ENCODE measurements at places on chromosomes 7 and 10.

DNA sequence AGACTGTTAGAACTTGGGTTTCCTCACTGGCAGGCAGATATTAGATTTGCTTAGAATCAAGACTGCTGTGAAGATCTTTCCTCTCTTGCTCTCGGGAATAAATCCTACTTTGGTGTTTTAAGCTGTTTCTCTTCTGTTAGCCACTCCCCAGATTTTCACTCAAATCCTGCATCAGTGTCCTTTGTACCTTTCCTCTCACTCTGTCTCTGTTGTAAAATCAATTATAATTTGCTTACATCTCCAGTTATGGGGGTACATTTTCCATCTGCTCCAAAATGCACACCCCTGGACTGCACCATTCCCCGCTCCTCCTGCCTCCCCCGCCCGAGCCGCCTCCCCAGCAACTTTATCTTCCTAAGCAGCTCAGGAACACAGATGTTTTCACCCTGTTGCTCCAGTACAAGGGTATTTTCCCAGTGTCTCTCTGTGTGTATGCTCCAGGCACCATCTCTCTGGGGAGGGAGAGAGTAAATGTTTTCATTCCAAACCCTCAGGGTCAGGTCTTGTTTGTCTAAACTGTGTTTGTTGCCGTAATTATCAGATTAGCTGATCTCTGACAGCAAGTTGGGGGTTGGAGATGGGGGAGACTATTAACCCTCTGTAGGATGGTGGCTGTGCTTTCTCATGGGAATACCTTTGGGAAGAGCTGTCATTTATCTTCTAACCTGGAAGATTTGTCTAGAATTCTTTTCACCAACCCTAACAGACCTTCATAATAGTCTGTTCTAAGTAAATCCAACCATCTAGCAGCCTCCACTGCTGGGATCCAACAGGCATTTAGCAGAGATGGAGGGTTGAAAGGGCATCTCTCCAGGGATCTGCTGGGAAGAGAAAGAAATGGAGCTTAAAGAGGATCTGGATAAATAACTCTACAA, 20.4 kb upstream of the GOT1 start:
- no peak for DNase-seq

DNA sequence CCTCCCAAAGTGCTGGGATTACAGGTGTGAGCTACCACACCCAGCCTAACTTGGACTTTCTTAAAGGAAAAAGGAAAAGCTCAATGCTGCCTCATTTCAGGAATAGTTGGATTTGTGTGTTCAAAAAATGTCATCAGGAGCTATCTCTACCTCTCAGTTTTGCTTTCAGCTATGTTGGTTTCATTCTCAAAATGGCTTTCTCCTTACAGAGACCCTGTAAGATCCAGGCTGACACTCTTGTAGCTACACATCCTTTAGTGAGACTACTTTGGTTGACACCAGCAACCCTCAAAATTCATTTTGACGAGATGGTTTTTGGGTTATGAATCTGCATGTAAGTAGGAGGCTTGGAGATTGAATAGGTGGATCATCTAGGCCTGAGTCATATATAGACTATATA, 269.7 kb upstream of the SORCS1 start:
- DNase-seq, result no peak

DNA sequence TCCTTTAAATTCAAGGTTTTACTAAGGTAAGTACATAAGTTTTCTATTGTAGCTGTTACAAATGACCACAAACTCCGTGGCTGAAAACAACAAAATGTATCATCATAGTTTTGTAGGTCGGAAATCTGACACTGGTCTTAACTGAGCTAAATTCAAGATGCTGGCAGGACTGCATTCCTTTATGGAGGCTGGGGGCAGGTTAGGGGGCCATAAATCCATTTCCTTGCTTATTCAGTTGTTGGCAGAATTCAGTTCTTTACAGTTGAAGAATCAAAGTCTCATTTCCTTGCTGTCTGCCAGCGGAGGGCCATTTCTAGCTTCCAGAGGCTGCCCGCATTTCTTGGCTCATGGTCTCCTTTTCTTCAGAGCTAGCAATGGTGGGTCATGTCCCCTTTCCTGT, 11.2 kb upstream of the PRR15 start:
- DNase-seq, result no peak

DNA sequence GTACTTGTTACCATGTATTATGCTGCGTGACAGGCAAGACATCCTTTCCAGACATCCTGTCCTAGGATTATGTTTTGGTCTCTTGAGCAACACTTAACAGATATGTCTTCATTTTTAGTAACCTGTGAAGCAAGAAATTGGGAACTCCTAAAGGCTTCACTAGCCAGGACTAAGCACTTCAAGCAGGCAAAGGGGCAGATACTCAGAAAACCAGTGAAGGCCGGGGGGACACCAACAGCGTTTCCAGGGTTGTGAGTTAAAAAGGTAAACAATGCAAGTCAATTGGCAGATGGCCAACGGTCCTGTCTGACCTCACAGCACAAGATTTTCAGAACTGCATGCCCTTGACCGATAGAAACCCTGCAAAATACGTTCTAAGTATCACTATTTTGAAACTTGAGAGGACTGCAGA, 77.6 kb upstream of the SFMBT2 start:
- DNase-seq, result peak; percentile 63

DNA sequence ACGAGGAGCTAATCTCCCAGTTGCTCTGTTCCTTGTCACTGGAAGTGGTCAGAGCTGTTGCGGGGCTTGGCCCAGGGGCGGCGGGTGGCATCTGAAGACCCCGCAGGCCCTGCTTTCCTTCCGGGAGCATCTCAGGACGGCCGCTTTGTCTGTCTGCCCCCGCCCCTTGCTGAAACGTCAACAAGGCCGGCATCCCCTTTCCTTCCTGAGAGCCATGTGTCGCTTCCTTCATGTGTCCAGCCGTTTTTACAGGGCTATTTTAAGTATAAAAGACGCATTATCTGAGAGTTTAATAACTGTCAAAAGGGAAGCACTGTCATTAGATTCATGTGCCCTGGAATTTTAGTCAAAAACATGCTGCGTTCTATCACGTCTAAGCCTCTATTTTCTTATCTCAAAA, 110.4 kb downstream of the CUX1 start:
- peak; percentile 29 for DNase-seq

DNA sequence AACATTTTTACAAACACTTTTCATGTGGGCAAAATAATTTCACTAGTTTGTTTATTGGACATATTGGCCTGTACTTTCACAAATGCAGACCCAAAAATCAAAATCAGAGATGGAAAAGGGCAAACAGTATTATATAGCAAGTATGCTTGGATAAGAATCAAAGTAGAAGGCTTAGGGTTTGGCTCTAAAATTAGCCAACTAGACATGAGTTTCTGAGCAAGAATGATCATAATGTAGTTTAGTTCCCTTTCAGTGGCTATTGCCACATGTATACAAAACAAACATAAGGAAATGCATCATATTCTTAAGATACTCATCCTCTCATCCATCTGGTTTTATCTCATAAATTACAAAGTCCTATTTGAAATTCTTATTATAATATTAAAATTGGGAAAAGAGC, 132.5 kb downstream of the IMMP2L start:
- peak; percentile 7 for DNase-seq

- DNase-seq, result no peak
Observed at GRCh38 chr7:137755846-137756651, 90.7 kb downstream of the DGKI start.

DNA sequence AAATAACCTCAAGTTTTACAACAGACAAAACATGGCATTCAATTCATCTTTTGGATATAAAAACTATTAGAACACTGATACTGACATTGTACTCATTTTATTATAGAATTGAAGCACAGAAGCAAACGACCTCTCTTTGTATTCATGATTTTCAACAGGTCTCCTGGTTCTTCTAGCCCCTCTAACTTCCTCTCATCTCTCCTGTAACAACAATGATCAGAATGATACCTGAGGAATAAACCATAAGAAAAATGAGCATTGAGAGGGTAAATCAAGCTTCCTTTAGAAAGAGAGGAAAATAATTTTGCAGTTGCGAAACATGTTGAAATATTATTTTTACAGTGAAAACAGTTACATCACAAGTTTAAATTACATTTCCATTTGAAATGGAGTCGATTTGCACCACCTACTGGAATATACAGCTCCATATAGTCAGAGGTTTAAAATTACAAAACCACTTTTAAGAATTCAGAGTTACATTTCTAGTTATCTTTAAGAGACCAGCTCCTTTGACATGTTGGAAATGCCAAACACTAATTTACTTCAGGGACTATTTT, 17.5 kb upstream of the TEX36 start:
- DNase-seq, result peak; percentile 42

DNA sequence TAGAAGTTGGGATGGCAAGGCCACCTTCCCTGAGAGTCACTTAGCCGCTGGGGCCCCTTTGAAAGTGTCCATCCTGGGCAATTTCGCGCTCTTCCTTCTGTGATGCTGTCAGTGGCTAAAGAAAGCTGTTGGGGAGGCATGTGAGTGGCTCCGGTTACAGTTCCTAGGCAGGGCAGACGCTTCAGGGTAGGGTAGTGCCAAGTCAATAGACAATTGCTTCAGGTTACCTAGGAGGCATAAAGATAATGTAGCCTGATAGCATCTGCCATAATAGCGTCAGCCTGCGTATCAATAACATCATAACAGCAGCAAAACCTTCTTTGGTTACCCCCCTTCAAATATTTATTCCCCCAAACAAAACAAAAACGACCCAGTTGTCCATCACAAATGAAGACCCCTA, at the start of gene FAM107B:
Gene FAM107B (minus strand): TSS at position 101 of the 400 bp plus-strand sequence. CDS start 234 bp downstream, outside the sequence.
- no peak for DNase-seq

DNA sequence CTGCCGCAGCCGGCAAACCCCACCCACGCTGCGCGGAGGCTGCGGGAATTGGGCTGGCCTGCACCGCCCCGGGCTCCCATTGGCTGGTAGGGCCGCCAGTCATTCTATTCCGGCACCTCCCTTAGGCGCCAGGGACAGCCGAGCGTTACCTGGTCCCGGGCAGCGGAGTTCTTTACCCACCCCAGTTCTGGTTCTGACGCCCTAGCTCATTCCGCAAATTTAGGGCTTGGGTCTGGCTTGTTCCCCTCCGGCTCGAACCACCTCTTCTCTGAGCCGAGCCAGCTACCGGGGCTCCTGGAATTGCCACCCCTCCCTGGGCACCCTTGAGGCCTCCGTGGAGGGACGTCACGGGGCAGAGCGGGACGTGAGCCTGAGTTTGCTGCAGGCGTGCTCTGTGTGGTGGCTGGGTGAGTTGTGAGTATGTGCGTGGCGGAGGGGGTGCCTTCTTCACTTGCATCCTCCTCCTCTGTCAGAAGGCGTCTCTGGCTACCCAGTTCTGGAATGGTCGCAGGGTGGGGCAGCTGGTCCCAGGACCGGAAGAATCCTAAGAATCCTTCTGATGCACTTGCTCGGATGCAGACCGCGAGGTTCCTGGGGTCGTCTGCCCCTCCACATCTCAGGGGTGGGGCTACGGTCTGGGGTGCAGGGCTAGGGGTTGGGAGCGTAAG, at the start of the genes PDZD7 and SFXN3:
Gene PDZD7 (minus strand): TSS at position 2 of the 668 bp plus-strand sequence. CDS start 910 bp downstream, outside the sequence.
Gene SFXN3 (plus strand): TSS at position 107 of the 668 bp plus-strand sequence. CDS start 3,461 bp downstream, outside the sequence.
- peak; percentile 95 for DNase-seq

GRCh38 chr7:28955718-28956607, 2.2 kb downstream of the TRIL start:
- DNase-seq, result peak; percentile 57

DNA sequence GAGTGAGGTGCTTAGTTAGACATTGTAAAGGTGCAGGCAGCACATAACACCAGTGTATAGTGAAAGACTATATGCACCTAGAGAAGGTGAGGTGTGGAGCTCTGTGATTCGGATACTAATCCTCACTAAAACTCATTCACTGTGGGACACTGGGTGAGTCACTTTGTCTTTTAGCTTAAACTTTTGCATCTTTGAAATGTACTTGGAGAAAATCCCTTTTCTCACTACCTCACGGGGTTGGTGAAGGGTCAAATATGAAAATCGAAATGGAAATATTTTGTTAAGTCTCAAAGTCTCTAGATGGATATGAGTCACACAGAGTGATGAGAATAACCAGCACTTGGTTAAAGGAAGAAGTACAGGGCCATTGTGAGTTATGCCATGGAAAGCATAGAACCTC, 38.0 kb downstream of the MDFIC start:
- peak; percentile 22 for DNase-seq

DNA sequence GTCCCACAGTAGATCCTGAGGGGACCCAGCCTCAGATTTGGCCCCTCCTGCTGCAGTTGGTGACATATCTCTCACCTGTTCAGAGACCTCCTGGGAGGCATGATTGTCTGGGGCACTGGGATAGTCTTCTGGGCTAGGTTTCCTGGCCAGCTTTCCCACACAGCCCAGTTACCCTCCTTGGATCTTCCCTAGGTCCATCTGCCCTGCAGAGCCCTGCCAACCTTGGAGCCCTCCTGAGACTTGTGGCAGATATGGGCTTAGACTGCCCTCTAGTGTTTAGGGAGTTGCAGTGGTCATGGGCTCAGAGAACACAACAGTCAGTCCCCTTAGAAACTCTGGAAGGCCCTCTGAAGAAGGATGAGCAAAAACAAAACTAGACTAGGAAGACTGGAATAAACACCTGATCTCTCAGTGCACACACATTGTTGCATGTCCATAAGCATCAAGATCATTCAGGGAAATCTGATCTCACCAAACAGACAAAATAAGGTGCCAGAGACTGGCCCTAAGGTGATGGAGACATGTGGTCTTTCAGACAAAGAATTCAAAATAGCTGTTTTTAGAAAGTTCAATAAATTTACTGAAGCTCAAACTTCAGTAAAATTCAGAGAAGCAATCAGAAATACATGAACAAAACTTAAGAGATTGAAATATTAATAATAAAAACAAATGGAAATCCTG, 324.6 kb downstream of the ATRNL1 start:
- peak; percentile 60 for DNase-seq

GRCh38 chr7:93232673-93233018, 480 bp downstream of the VPS50 start:
- peak; percentile 2 for DNase-seq

DNA sequence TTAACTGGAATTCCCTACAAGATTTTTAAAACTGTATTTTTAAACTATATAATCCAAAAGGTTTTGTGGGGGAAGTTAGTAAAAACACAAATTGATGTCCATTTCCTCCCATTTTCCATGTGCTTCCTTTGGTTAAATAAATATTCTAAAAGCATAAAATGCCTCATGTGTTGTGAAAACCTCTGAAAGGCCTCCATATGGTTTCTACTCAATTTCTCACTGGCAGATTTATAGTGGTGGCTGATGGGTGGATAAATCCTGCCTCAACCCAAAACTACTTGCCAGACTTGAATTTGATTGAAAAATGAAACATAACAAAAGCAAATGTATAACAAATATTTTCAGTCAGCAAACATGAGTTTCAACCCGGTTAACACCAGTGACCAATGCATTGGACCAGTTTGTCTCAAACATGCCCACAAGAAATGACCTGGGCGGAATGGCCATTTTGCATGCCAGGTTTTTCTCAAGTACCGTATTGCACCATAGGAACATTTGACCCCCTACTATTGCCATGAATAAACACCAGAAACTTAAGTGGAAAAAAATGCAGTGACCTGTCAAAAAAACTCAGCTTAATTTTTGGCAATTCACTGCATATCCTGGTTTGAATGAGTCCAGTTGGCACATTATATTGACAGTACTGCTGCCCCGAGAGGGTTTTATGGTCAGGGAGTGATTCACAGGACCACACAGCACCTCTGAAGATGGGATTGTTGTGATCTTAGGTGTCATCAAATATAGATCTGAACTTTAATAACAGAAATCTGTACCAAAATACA, 454.6 kb upstream of the ANKRD30A start:
- no peak for DNase-seq

Measured in fibroblast of pulmonary artery (primary cell).